ENCODE measurements at places on chromosomes 6 and 20. TPM values are rescaled to one million over a fixed set of nuclear protein-coding genes. Genes with fewer than 3 reads are reported as not detected.
A peak's percentile ranks its signal among the peaks of the same experiment; 100 is the strongest.

DNA sequence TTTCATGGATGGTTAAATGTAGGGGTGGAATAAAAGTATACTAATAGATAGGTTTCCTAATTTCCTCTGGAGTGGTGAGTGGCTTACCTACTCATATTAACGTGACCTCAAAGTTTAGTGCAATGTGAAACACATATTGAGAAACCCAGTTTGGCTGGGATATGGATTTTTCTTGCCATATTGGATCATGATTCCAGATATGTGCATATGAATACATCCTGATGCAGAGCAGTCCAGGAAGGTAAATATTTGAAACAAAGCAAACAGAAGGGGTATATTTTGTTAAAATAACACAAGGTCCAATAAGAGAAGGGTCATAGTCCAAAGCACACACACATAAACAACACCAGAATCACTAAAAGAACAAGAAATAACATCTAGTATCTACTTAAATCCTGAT is 608.1 kb downstream of the PKHD1 start:
- no peak for DNase-seq

- DNase-seq, result peak; percentile 75
Measured at GRCh38 chr20:47713878-47714450, 71.3 kb downstream of the SULF2 start.

FKBP1C gene
- total RNA-seq, result not detected

GRCh38 chr6:154367839-154368695 is 11.5 kb upstream of the IPCEF1 start:
- no peak for DNase-seq

DNA sequence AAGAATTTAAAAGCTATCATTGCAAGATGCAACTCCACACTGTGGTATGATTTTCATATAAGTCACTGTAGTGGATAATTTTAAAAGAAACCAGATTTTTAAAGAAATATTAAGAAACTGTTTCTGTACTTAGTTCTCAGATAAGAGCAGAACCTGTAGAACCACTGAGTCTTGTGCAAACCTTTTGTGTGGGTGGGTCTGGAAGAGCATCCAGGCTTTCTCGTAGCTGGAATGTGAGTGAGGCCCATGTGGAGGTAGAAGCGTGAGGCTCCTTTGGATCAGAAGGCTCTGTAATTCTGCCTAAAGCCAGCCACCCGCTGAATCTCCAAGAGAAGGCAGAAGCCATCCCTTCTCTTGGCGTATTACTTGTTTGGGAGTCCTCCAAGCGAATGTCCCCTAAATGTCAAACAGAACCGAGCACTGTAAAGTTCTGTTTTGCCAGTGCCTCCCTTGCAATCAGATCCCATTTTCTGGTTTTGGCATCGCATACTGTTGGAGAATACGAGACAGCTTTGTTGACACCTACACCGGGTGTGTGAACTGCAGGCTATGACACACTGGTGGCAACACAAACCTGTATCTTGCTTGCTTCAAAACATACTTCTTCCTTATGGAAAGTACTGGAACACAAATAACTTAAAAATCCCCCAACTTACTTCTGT is 188.7 kb downstream of the FOXC1 start:
- no peak for DNase-seq

All from skin of body (tissue), 3 donors.